IPS DF 19.7 (cell line): ENCODE measurements at places on chromosomes 1 and 21.

DNA sequence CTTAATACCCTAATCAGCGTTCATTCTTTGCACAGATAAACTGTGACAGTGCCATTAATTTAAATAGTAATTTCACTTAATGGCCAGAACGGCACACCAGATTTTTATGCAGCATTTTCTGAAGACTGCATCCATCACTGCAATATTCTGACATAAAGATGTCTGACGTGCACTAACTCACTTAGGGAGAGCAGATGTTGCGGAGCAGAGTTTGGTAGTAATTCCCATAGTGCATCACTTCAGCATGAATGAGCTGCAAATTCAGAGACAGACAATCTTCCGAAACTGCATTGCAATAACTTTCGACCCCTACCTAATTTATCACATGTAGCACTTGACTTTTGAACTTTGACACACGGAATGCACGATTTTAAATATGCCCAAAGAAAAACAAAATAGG lies 225.3 kb downstream of the KCTD3 start:
- DNase-seq, result no peak

GRCh38 chr1:174999936-175000696 lies at the start of gene CACYBP:
Gene CACYBP, plus strand, starts transcription at chr1:174999947. Its CDS starts 234 bp downstream, at chr1:175000181.
- peak; percentile 9 for DNase-seq

GRCh38 chr1:204294357-204294756 lies 65.4 kb downstream of the PLEKHA6 start:
- no peak for DNase-seq

GRCh38 chr1:24424207-24424606 lies 8.6 kb downstream of the NIPAL3 start:
- no peak for DNase-seq

GRCh38 chr1:245330951-245331350 lies 176.2 kb downstream of the KIF26B start:
- no peak for DNase-seq

GRCh38 chr21:43893536-43894205 lies 28.6 kb downstream of the AGPAT3 start:
- no peak for DNase-seq

DNA sequence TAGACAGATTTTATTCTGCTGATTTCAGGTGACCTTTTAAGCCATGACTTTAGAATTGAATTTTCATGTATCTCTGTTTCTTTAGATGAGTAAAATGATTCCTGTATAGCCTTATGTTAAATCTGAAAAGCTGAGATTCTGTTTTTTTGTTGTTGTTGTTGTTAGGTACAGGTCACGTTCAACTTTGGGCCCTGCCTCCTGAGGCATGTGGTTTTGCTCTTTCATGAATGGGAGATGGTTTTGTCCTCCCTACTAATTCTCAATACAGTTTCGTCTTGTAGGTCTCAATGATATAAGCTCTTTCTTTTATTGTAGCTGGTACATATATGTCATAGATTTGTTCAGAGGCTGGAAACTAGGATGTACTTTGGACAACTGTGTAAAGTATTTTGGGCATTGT lies 79.6 kb downstream of the CDC14A start:
- no peak for DNase-seq

DNA sequence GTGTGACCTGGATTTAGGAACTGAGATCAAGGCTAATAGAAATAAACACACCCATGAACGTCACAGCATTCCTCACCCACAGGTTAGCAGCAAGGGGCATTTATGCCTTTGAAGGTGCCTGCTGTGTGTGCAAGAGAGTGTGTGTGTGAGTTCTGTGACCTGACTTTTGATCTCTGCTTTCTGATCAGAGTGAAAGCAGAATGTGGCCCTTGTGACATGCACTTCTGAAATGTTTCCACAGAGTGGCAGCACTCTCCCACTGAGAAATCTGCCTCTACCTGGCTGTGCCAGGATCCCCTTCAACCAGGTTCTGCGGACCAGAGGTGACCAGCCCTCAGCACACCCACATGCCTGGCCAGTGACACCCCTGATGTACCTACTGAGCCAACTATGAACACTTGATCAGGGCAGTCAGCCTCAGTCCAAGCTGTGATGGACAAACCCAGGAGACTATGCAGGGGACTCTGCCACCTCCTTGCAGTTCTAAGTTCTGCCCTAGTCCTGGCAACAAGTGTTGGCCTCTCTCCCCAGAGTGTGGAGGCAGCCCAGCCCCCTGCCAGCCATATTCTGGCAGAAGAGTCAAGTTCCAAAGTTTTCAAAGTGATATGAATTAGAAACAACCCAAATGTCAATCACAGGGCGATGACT lies 41.0 kb downstream of the RXRG start:
- peak; percentile 20 for DNase-seq

- no peak for DNase-seq
Observed at GRCh38 chr1:191592039-191592438, 566.2 kb upstream of the RGS18 start.

DNA sequence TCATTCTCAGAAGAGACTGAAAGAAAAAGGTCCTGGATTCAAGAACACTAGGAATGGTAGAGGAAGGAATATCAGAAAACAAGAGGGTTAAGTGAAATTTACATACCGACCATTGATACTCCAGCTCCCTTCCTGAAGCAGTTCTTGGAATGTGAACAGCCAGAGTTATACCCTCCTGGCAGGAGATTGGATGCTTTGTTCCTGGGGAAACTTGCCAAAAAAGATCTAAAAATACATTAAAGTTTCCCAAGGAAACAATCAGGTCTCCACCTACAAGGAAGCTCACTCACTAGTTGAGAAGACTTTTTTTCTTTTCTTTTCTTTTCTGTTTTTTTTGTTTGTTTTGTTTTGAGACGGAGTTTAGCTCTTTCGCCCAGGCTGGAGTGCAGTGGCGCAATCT lies 91.1 kb downstream of the HLX start:
- no peak for DNase-seq

- no peak for DNase-seq
Observed at GRCh38 chr1:84997667-84998600, 1.0 kb upstream of the MCOLN2 start.

GRCh38 chr21:28253961-28254360 lies 738.7 kb downstream of the LTN1 start:
- no peak for DNase-seq

DNA sequence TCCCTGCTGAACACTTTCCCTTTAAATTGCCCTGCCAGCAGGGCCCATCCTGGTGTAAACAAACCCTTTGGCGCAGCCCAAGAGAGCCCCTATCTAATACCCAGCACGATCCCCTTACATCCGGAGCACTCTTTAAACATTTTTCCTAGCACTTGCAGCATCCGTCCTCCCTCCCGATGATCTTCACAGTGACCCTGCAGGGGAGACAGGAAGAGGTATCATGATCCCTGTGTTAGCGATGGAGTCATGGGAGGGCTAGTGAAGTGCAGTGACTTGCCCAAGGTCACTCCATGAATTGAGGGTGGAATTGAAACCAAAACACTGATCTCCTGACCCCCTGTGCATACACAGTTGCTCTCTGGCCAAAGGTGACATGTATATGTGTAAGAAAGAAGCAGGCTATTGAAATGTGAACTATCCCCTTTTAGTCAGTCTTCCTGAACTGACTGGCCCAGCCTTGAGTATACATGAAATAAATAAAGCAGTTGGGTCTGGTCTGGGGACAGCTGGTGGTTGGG lies 9.8 kb upstream of the KCNQ4 start:
- DNase-seq, result no peak

DNA sequence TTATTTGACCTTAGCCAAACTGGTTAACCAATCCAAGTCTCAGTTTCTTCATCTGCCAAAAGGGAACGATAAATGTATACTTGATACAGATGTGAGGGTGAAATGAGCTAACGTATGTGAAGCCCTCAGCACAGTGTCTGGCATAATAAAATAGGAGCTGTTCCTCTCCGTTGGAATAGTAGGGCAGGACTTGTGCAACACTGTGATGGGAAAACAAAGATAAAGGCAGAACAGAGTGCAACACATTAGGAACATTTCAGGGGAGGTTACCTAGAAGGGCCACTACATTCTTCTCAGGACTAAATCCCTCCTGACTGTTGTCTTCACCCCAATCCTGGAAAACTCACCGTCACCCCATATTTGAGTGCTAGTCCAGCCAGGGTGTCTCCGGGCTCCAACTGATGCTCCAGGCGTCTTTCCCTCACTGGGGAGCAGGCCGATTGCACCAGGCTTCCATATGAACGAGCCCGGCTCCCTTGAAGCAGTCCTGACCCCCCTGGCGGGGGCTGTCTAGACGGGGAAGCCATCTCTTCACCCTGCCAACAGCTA lies 896 bp downstream of the LYSMD1 start:
- no peak for DNase-seq
